ENCODE measurements at places on chromosomes 11 and 22.
A peak's percentile ranks its signal among the peaks of the same experiment; 100 is the strongest.

DNA sequence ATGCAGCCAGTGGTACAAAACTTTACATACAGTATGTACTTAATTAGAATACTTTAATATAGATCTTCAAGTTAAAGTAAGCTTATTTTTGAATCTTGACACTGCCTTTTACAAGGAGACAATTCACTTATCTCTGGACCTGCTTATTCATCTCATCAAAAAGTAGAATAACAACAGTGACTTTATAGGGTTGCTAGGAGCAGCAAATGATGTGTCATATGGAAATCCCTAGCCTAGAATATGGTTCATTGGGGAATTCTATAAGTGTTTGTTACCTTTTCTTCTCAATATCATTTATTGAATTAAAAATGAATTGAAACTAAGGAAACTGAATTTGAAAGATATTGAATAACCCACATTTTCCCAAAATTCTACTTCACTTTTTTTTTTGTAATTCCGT, 45.0 kb upstream of the FIBIN start:
- no peak for DNase-seq

DNA sequence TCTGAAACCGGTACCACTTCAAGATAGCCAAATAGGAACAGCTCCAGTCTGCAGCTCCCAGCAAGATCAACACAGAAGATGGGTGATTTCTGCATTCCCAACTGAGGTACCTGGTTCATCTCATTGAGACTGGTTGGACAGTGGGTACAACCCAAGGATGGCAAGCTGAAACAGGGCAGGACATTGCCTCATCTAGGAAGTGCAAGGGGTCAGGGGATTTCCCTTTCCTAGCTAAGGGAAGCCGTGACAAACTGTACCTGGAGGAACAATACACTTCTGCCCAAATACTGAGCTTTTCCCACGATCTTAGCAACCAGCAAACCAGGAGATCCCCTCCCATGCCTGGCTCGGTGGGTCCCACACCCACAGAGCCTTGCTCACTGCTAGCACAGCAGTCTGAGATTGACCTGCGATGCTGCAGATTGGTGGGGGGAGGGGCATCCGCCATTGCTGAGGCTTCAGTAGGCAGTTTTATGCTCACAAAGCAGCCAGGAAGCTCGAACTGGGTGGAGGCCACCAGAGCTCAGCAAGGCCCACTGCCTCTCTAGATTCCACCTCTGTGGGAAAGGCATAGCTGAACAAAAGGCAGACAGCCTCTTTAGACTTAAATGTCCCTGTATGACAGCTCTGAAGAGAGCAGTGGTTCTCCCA, 59.9 kb upstream of the C11orf58 start:
- DNase-seq: no peak

DNA sequence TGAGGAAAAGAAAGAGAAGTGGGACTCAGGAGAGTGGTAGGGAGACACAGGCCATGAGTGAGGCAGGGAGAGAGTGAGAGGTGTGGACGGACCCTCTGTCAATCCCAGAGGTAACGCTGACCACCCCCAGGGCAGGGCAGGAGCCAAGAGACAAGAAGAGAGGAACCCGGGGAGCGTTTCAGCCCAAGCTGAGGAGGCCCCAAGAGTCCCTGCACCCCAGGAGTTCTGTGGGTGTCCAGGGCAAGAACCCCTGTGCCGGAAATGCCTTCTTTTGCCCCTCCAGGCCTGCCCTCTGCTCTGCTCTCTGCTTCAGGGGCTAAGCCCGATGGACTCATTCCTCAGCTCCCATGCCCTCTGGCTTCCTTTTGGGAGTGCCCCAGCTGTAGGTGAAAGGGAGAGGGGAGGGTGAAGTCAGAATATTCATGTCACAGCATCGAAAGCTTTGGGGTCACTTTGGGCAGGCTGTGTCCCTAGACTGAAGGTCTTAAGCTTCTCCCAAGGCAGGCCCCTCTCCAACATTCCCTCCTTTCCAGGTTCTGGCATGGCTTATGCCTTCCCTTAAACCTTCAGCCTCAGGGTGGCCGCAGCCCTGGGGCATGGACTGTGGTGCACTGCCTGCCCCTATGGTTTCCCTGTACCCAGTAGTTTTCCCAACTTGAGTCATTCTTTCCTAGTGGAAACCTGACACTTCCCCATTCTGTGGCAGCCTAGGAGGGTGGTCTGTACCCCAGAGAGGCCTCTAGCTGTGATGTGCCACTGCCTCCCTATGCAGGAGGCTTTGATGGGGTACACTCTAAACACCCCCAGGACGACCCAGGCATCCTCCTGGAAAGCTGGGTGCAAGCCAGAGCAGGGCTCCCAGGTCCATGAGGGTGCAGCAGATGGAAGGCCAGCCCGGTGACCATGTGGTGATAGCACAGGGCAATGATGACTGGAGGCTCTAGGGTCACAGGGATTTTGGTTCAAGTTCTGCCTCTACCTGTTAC, 27.1 kb downstream of the MYEOV start:
- no peak for DNase-seq

DNA sequence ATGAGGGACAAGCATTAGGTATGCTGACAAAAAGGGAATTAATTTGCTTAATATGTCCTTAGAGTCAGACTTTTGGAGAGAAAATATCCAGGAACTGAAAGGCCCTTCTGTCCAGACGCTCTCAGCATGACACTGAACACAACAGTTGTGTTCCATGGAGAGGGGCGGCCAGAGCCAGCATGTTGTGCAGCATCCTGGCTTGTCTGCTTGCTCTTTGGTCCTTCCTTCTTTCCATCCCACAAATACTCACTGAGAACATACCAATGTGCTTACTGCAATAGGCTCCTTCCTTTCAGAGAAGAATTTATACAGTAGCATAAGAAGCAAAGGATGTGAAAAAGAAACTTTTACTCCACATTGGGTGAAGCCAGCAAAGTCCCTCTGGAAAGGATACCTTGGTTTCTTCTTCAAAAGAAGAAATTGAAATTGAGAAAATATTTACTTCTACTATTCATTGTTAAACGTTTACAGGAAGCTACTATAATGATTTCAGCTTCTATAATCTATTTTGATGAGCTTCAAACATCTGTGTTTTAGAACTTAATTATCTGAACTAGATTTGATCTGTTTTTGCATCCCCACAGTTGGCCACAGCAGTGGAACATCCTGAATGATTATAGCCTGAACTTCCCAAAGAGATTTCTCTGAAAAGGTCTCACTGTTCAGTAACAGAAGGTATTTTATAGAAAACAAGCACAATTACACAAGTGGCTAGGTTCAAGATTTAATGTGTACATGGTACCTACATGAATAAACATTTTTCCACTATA, 304.1 kb upstream of the PITPNB start:
- no peak for DNase-seq

DNA sequence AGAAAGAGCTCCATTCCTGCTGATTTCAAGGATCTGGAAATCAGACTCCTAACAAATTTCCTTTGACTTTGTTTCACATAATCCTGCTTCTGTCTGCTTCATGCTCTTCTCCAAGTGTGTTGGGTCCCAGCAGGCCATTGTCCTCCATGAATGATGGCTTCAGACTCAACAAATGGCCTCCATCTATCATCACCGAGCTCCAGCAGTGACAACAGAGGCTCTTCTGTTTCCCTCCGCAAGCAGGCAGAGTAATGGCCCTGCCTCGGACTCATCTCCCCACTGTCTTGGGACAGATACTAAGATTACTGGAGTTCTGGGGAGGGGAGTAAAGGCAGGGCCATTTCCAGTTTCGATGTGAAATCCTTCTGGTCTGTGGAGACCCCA, 127.3 kb downstream of the TENM4 start:
- DNase-seq: no peak

GRCh38 chr22:32846780-32847491, 45.4 kb downstream of the TIMP3 start:
- DNase-seq: no peak

DNA sequence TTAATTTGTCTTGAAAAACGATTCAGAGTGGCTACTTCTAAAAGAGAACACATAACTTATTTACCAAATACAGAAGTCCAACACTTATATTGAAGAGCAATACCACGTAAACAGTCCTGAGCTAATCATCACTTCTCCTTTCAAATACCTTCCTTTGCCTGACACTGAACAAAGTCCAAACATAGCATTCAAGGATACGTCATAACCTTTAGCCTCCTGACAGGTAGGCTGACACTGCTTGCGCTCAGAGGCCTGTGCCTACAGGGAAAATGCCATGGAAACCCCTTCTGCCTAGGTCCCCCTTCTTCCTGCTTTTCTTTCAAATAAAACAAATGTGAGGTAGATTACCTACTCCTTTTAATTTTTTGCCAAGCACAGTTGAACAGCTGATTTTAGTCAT, 510.0 kb downstream of the INSC start:
- DNase-seq: no peak

- no peak for DNase-seq
Observed at GRCh38 chr22:48755059-48755949, 1072.4 kb downstream of the BRD1 start.

DNA sequence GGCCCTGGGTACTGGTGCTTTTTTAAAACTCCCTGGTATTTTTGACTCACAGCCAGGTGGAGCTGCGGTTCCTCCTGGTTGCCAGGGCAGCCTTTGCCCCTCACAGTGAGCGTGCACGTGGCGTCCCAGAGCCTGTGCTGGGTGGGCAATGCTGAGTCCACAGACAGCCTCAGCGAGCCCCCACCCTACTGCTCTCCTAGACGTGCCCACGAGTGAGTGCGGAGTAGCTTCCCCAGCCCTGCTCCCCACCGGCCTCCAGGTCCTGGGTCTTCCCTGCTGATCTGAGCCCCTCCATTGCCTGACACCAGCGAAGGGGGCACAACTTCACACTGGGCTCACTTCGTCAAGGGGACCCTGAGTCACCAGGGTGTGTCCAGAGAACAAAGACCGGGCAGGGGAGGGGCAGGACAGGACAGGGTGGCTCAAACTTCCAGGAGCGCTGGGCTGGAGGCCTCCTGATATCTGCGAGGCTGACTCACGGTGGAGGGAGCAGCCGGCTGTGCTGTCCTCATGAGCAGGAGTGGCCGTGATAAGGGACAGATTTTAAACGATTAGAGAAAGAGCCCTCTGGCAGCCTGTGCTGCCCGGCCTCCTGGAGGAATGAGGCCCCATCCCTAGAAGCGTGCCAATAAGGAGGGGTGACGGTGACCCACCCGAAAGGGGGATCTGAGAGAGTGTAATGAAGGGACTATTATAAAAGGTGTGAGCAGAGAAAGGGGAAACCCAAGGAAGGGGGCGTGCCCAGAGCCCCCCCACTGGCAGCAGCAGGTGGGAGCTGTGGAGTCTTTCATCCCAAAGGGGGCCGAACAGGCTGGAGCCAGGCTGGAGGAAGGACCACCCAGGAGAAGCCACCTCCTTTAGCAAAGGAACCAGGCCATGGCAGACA, 129.3 kb upstream of the FGF3 start:
- peak; percentile 62 for DNase-seq
